ENCODE measurements at places on chromosomes 12 and 14.
A peak's percentile ranks its signal among the peaks of the same experiment; 100 is the strongest.

GRCh38 chr12:31485571-31485970 lies 105.4 kb downstream of the DENND5B start:
- DNase-seq, result no peak

DNA sequence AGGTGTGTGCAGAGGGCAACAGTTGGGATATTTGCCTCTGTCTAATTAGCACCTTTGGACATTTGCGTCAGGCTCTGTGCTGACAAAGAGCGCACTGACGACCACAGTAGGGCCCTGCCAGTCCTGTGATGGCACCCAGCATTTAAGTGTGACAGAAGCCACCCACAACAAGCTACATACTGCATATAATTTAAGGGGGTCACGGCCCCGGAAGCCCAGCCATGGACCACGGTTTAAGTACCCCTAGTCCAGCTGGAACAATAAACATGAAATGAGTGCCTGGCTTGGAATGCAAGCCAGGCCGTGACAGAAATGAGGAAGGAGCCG lies 16.8 kb upstream of the DYNC1H1 start:
- DNase-seq, result no peak

DNA sequence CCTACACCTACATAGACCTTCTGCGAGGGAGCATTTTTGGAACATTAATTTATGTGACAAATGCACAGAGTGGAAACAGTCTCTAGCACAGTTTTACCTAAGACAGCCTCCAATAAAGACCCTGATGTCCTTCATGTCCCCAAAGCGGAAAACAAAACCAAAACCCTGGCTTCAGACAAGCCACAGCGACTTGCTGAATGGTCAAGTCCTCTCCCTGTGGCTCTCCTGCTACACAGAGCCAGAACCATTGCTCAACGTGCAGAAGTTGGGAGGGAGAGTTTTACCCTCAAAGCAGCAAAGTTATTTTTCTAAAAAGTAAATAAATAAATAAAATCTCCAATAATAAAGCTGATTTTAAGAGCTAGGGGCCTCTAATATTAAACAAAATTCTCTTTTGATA lies 135.0 kb upstream of the TMEM132C start:
- no peak for DNase-seq

DNA sequence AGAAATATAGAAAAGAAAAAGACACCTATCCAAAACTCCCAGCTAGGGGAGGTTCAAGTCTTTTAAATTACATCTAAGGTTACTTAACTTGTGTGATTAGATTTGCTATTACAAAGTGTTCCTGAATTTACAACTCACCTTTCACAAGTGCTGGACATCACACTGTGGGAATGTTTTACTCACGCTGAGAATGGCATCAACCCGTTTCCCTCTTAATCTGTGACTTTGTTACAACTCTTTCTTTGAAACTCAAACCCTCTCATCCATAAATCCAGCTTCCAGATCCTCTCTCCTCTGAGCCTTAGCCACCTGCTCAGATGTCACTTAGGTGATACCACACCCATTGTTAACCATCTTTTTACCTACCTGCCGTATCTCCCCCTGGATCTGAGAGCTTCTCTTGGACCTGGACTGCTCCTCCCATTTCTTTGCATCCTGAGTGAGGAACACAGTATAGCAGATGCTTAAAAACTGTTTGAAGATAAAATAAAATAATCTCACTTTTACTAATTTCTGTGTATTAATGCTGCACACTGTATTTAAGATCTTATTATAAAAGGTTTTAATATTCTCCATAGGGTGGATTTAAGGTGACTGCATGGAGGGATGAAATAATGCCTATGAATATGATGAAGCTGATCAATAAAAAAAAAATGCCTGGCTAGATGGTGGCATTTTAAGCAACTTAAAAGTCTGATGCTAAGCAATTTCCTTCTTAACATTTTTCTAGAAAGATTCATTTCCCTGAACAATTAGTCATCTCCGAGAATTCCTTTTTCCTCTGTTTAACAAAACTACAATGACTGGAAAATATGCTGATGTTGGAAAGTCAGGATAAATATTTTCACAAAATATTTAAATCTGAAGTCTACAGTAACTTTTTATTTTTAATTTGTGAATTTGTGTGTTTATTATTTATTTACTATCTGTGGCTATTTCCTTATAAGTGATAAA lies 39.1 kb upstream of the NAP1L1 start:
- DNase-seq, result no peak

GRCh38 chr12:53928054-53928835 lies 10.4 kb upstream of the HOXC13 start:
- no peak for DNase-seq

DNA sequence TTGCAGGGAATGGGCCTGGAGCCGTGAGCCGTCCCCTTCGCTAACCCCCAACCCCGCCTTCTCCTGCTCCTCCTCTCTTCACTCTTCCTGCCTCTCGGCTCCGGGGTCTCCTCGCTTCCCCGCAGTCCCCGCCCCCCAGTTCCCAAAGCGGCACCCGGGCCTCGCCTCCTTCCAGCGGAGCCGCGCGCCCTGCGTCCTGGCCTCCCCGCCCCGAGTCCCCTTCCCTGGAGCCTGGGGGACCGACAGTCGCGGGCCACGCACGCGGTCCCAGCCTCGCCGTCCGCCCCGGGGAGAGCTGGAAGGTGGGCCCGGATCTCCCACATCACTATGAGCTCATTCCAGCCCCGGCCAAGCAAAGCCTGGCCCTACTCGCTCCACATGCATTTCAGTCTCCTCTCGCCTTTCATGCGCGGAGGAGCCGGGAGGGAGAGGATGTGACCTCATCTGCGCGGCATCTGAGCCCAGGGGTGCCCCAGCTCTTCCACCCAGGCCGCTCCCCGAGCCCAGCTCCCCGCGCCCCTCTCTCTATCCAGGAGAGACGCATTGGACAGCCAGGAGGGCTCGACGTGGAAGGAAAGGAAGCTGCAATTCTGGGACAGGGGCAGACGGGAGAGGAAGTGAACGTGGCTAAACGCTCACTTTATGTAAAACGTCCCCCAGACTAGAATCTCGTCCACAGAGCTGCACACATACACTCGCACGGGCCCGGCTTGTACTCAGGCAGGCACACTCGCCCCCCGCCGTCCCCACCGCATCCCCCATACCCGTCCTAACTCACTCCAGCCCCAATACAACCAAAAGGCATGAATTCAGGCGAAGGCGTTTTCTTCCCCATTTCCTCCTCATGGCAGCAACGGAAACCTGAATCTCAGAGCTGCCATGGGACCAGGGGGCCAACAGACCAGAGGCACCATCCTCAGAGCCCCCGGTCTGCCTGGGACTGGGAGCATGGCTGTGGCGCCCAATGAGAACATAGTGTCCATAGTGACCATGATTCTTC lies 108.7 kb upstream of the CCND2 start:
- DNase-seq, result peak; percentile 30

- DNase-seq, result no peak
Observed at GRCh38 chr12:52988898-52989297, 17.4 kb upstream of the EIF4B start.

DNA sequence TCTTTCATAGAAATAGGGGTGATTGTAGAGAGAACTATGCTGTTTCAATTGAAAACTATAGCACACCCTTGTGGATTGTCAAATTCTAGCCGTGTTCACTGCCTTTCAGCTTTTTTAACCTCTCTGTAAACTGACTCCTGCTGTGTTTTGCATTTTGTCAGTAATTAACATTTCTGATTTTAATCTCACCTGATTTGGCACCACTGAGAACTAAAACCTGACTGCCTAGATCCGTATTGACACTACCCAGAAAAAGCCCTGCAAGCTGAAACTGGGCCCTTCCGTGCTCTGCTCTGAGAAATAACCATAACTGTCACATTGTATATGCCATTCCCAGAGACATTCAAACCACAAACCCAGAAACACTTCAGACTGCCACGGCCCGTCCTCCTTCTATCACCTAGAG lies 26.6 kb upstream of the ETV6 start:
- DNase-seq, result no peak

DNA sequence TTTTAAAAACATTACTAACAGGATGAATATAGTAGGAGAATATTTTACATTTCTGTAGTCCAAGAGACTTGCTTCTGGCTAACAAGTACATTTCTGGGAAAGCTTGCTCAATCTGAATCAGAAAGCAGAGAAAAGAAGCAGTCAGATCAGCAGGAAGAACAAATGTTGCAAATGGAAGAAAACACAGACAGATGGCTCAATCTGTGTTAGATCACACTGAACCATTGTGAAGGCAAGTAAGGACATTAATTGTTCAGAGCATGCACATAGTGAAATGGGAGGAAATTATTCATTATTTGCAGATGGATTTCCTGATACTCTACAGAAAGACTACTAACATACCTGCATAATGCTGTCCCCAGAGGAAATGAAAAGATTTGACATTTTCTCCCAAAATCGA lies 65.2 kb upstream of the CNOT2 start:
- DNase-seq, result no peak

- no peak for DNase-seq
Observed at GRCh38 chr12:120378036-120378435, 9.1 kb upstream of the MSI1 start.

DNA sequence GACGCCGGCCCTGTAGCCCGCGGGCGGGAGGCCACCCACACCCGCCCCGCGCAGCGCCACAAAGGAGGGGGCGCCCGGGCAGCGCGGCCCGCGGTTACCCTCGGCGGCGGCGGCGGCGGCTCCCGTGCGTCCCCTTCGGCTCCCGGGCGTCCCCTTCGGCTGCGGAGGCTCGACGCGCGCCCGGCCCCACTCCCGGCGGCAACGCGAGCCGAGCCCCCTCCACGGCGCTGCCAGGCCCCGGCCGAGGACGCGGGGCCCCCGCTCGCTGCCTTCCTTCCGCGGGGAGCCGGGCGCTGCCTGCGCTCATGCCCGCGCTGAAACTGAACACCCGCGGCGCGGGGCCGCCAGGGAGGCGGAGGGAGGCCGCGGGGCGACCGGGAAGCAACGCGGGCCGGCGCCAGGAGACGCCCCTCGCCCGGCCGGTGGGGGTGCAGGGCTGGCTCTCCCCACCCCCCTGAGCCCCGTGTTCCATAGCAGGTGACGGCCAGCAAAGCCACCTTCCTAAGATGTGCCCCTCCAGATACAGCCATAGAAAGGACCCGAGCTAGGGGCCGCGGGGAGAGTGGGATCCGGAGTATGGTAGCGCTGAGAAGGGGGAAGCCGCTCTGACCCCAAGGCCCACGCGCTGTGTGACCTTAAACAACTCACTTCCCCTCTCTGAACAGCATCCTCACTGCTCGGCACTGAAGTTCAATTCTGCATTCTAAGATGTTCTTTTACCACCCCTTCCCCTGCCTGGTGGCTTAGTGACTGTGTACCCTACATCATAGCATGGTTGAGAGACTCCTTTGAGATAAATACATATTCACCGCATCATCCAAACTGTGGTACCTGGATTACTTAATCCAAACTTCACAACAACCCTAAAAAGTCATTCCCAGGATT lies 42.8 kb downstream of the KDM2B start:
- no peak for DNase-seq

DNA sequence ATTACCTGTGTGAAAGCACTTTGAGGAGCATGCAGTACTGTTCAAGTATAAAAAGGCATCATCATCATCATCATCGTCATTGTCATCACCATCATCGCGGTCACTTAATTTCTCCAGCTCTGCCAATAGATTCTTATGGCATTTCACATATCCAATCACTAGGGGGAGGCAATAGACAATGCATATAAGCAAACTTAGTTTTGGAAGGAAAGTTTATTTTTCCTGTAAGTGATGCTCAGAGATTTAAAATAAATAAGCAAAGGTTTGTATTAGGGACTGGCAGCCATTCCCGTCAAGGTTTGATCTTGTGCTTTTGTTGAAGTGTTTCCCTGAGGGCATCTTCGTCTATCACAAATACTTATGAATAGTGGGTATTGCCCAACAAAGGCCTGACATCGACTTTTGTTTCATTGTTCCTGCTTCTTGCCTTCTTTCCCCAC lies 127.4 kb downstream of the KTN1 start:
- no peak for DNase-seq

- no peak for DNase-seq
Observed at GRCh38 chr12:131527736-131528135, 183.2 kb upstream of the SFSWAP start.

DNA sequence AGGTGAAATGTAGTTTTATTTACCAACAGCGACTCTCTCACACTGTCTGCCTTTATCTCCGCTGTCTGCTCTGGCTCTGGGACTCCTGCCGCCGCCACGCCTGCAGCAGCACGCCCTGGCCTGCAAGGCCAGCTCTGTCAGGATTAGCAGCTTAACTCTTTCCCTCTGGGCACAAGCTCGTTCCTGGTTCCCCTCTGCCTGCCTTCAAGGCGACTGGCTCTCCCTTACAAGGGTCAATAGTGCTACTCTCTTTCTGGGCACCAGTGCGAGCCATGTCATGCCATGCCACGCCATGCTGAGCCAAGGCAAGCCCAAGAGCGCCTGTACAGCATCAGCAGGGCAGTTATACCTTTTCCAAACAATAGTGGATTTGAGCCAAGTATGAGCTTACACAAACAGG lies 3.6 kb upstream of the CLEC2B start:
- no peak for DNase-seq

- DNase-seq, result no peak
Observed at GRCh38 chr14:23601845-23602180, 23.2 kb upstream of the JPH4 start.

- no peak for DNase-seq
Observed at GRCh38 chr12:30442461-30442860, 253.2 kb downstream of the IPO8 start.

DNA sequence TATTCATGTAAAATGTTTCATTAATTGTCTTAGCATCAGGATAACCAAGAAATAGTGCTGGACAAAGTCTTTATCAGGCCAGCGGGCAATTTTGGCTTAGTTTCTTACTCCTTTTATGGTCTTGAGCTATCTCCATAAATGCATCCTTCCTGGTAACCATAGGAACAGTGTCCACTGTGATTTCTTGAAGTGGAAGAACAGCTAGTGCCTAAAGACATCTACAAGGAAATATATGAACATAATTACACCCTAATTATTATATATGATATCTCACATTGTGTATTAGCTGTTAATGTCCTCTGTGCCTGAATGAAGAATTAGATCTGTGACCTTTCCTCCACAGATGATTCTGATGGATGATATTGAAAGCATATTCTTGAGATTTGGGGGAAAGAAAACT lies 286.7 kb upstream of the ATXN7L3B start:
- DNase-seq, result no peak

GRCh38 chr12:77578466-77579220 lies 252.1 kb upstream of the NAV3 start:
- no peak for DNase-seq

DNA sequence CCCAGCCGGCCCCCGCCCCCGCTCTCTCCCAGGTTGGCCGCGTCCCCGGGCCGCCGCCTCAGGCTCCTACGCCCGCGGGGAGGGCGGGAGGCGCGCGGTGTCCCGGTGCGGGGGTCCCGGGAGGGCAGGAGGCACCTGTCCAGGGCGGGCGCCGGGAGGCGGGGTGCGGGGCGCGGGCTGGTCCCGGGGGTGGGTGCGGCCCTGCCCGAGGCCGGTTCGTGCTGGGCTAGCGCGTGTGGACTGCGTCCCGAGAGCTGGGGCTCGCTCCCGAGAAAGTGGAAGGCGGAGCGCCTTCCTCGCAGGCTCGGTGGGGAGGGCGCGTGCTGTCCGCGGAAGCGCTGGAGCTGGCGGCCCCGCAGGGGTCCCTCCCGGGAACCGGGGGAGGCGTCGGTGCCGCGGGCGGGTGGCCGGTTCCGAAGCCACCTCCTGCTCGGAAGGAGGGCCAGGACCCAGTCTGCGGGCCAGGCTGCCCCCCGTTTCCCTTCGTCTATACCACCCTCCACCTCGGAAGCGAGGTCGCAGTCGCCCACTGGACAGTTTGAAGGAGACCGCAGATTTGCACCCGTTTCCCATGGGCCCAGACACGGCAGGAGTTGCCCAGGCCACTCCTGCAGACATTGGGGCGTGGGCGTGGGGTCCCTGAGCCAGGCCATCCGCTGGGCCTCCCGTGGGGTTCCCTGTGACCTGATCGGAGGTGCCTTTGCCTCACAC lies 636 bp downstream of the ZFYVE21 start:
- DNase-seq, result no peak
